Germinal center (tissue), 1 donor: ENCODE measurements at places on chromosomes 16 and 17.

GRCh38 chr16:89005201-89006035 is 28.4 kb upstream of the CBFA2T3 start:
- DNase-seq: no peak

- DNase-seq: no peak
Observed at GRCh38 chr16:90037276-90037675, 18.0 kb upstream of the DBNDD1 start.

- no peak for DNase-seq
Observed at GRCh38 chr16:26453215-26453614, 613.5 kb upstream of the C16orf82 start.

GRCh38 chr17:81609541-81610311 is 27.2 kb downstream of the NPLOC4 start:
- no peak for DNase-seq

DNA sequence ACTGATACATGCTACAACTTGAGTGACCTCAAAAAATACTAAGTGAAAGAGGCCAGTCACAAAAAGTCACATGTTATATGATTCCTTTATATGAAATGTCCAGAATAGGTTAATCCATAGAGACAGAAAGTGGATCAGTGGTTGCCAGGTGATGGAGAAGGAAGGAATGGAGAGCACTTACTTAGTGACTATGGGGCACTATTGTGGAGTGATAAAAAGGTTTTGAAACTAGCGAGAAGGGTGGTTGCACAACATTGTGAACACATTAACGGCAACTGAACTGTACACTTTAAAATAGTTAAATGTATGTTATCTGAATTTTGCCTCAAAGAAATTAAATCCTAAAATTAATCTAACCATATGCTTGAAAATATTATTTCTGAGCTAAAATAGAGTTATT is 25.9 kb downstream of the AMFR start:
- DNase-seq: no peak

DNA sequence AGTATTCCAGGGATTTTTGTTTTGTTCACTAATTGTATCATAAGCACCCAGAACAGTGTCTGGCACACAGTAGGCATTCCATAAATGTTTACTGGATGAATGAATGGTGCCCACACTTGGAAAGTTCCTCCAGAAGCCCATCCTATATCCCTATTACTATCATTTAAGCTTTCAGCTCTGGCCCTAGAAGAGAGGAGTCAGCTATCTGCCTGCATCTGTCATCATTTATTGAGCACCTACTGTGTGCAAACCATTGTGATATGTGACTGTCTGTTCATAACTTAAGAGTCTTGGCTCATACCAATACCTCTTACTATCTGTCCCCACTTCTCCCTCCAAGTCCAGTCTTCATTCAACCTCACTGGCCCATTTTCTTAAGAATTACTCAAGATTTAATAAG is 20.1 kb upstream of the SP6 start:
- DNase-seq: no peak

DNA sequence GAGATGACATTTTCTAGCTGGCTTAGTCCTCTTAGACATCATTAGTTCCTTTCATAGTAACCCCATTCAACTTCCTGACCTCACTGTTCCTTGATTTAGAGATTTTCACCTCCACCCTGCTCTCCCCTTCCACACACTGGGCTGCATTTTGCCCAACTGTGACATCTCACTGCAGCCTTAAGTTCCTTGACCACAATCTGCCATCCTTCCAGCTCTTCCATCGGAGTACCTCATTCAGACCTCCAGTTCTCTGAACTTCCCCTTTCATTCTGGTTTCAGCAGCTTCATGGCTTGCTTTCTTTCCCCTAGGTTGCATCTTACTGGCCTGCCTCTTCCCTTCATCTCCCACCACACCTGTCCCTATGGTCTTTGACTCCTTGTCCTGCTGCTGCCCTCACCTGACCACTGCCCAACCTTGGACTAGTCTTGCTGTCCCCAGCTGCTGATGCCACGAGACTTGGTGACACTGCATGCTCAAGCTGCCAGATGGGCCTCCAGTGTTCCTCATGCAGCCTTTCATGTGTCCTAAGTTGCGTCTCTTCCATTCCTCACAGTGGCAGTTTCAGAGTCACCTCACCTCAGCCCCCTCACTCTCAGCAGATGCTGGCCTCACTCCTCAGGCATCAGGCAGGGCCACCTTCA is 40.8 kb downstream of the NUP88 start:
- DNase-seq: no peak

DNA sequence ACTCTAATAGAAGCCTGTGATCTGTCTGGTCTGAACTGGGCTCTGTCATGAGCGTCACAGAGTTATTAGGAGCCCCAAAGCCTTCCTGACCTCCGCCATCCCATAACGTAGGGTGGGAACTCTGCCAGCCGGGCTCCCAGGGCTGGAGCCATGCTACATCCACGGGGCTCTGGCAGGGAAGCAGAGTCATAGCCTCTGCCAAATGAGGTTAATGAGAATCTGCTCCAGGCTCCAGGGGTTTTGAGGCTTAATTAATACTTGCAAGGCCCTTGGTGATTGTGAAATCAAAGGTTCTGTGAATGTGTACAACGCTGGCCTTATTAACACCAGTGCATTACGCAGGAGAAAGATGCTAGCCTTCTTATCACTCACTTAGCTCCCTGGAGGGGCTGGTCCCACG is 42.4 kb upstream of the ZFP90 start:
- DNase-seq: no peak

- no peak for DNase-seq
Observed at GRCh38 chr17:56774650-56775049, 59.1 kb downstream of the C17orf67 start.

DNA sequence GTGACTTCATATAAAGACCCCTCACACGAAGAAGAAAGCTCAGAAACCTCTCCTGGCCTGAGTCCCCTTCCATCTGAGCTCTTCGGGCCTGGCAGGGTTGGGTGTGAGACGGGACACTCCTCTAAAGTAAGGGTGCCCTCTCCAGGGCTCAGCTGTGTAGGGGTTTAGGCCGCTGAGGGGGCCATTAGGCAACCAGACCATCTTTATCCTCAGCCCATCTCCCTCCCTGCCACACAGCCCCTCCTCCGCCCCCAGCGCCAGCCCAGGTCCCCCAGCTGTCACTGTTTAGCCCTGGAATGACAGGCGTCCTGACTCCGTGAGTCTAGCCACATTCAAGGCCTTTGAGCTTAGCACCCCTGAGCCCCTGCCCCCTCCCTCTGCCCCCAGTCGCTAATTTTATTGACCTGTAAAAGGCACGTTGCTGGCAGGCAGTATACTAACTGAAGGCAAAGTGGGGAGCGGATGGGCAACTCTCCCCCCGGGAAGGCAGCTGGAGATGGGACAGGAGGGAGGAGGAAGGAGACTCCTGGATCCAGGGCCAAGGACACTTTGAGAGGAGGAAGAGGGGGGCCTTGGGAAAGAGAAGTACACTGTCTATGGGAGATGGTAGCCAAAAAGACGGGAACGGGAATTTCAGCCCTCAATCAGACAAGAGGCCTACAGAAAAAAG is 592 bp upstream of the ZNF385C start:
- DNase-seq: no peak

GRCh38 chr16:11233727-11234376 is 22.2 kb downstream of the SOCS1 start:
- DNase-seq: no peak

DNA sequence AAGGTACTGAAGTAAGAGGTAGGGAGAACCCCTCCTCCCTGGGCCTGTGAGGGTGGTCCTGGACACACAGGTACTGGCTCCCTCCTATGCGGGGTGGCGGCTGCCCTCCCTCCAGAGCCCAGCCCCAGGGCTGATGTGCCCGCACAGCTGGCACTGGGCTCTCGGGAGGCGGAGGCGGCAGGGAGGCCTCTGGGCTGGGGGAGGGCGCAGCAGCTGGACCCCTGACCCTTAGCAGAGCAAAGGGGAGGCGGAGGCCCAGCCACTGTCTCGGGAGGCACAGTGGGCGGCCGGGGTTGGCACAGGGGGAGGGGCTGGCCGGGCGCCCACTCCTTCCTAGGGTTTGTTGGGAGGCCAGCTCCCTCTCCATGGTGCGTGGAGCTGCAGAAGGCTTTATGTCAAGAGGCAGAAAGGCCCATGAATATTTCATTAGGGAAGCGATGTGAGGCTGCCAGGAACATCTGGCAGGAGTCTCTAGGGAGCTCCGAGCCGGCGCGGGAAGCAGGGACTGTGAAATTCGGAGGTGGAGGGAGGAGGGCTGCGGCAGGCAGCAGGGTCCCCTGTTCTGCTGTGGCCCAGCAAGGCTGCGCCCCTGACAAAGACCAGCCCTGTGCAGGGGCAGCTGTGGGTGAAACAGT is 44.1 kb upstream of the ACSF3 start:
- no peak for DNase-seq

- DNase-seq: peak; percentile 52
Observed at GRCh38 chr16:58413359-58413758, 21.1 kb downstream of the GINS3 start.

DNA sequence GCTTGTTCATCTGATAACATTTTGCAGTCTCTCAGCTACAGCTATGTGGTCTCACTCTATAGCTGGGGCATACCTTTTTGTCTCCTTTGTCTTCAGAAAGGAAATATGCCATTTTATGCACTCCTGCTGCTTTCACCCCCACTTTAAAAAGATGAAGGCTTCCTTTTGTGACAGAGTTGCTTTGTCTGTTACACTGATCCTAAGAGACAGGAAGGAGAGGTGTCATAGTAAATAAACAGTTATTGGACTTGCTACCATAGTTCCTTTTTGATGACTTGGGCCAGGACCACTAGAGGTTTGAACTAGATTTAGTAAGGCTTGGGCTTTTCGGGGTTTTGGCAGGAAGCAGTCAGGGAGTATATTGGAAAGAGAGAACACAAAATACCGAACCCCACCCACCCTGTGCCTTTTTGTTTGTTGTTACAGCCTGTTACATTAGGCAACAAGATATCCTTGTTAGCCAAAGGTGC is 1.8 kb upstream of the METTL9 start:
- DNase-seq: no peak

DNA sequence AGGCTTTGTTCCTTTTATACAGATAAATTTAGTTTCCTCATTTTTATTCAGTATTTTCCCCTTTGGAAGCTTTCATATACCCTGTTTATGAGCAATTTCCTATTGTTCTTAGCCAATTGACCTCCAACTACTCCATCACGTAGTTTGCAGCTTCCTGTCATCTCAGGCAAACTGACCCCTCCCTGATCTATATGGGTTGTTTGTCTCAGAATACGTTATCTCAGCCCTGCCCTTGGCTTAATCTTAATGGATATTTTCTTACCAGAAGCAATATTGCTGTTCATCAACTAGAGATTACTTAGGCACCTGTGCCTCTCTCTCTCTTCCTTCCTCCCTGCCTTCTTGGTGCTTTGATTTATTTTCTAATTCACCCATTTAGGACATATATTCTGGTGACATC is 81.2 kb downstream of the ZNF18 start:
- DNase-seq: no peak

DNA sequence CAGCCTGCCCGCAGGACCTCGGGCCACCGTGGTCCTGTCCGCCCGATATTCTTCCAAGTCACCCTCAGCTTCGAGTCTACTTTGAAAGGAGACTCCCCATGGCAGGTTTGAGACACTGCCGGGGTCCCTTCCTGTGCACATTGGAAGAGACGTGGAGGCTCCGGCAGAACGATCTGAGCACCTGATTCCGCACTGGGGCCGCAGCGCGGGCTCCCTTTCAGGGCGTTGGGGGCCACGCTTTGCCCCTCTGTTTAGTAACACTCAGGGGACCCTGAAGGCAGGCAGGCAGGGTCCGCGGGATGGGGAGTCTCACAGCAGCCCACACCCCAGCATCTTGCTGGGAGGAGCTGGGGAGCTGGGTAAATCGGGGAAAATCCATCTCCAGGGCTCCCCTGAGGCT is 30.6 kb downstream of the SOX8 start:
- DNase-seq: no peak

DNA sequence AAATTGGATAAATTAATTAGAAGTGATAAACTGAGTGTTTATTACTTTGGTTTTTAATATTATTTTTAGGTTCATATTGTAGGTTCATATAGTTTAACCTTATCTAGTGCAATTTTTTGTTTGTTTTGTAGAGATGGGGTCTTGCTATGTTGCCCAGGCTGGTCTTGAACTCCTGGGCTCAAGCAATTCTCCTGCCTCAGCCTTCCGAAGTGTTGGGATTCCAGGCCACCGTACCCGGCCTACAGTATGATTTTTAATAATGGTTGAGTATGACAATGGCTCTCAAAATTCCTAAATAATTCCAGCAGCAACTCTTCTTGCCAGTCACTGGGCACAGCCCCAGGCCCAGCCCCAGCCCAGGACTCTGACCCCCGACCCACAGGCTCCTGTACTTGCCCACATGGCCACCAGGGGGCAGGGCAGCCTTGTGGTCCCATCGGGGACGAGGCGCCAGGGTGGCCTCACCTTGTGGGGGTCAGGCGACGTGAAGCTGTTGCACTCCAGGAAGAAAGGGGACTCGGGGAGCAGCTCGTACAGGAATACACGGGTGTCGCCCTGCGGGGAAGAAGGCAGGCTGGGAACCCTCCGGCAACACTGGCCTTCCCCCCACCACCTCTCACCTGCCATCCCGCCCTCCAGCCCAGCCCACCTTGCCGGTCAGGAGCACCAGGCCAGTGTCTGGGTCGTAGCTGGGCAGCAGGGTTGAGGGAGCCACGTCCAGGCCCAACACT is 7.9 kb upstream of the PAM16 start:
- peak; percentile 67 for DNase-seq

DNA sequence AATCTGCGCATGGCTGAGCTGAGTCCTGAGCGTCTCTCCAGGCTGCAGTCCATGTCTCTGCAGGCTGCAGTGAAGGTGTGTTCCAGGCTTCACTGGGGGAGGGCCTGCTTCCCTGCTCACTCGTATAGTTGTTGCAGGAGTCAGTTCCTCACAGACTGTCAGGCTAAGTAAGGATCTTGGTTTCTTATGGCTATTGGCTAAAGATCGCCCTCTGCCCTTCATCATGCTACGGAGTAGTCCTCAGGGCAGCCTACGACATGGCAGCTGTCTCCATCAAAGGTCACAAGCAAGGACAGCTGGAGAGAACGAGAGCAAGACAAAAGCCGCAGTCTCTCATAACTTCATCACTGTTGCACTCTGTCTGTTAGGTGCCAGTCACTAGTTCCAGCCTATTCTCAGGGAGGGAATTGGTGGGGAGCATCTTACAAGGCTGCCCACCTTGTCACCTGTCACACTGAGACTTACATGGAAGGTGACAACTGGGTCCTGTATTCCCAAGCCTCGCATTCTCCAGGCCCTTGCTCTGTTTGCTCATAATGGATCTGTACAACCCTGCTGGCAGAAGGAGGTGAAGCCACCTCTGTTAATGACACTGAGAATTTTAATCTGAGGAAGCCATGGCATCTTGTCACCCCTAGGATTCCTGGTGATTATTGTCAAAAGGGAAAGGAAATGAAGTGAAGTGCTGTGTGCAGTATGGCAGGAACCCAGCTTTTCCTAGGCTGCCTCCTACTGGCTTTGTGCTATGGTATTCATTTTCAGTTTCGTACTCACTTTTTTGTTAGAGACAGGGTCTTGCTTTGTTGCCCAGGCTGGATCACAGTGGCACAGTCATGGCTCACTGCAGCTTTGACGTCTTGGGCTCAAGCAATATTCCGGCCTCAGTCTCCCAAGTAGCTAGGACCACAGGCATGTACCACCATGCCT is 43.4 kb downstream of the MFSD11 start:
- DNase-seq: no peak

- DNase-seq: no peak
Observed at GRCh38 chr16:85566561-85567100, 46.5 kb upstream of the GSE1 start.

- peak; percentile 61 for DNase-seq
Observed at GRCh38 chr17:82863941-82864712, 24.3 kb upstream of the ZNF750 start.

- DNase-seq: no peak
Observed at GRCh38 chr17:66313325-66313724, 10.9 kb downstream of the PRKCA start.

- DNase-seq: no peak
Observed at GRCh38 chr16:64866021-64866420, 255.8 kb downstream of the CDH11 start.
